ENCODE measurements at places on chromosomes 7 and 10.

DNA sequence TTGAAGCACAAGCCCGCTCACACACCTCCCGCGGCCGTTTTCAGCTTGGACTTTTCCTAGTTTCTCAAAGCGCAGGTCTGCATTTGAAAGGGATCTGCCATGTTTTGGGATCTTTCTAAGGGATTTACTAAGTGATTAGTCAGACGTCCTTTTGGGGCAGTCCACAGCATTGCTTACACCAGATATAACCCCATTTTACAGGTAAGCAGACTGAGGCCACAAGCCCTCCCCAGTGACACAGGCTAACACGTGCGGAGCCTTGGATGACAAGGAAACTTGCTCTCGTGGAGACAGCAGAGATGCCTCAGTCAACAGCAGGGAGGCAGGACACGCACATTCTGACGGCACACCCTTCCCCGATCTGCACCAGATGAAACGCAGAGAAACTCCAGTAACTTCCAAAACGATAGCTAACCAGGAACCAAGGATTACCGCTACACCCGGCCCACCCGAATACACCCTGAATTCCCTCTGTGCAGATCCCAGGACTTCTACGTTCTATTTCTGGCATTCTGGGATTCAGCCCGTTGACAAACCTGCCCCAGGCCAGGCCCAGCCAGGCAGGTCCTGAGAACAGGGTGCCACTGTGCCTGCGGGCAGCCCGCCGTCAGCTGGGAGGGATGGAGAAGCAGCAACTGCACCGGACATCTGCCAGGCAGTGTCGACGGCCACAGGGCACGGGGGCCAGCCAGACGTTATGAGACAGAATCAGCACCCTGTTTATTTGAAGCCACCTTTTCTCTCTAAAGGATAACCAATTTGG, 27.9 kb downstream of the FOXL3 start:
- DNase-seq, result no peak

DNA sequence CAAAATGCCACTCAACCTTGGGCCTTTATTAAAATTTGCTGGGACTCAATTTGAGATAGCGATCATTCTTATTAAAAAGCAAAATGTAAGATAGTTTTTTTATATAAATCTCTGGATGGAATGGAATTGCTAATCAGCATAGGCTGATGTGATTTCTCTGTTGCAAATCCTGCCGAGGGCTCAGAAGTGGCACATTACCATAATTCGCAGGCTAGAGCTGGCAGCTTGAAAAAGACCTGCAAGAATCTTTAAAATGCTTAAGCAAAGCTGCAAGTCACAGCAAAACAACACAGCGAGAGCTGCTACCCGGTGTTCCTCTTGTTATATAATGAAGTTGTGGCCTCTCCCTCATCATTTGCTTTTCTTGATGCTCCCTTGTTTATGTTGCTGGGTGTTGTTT, 448.1 kb downstream of the GATA3 start:
- DNase-seq, result no peak

DNA sequence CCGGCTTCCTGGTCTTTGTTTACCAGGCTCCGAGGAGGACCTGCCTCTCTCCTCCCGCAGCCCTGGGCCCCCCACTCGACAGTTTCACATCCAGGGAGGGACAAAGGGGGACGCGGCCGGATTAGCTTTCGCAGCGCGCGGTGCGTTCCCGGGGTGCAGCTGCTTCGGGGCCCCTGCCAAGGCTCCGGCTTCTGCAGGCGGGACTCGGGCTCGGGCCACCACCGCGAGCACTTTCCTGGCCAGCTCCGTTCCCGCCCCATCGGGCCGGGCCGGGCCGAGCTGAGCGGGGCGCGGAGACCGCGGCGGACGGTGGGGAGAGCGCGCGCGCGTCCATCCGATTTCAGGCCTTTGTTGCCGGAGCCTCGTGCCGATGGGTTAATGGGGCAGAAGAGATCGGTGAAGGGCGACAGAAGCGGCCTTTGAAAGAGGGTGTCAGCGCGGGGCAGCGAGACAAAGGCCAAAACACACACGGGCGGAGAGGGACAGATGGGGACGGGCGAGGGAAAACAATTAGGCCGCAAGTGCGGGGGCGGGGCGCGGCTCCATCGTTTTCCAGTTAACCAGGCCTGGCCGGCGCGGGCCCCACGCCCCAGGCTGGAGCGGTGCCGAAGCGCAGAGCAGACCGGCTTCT, 8.5 kb upstream of the UNCX start:
- no peak for DNase-seq

DNA sequence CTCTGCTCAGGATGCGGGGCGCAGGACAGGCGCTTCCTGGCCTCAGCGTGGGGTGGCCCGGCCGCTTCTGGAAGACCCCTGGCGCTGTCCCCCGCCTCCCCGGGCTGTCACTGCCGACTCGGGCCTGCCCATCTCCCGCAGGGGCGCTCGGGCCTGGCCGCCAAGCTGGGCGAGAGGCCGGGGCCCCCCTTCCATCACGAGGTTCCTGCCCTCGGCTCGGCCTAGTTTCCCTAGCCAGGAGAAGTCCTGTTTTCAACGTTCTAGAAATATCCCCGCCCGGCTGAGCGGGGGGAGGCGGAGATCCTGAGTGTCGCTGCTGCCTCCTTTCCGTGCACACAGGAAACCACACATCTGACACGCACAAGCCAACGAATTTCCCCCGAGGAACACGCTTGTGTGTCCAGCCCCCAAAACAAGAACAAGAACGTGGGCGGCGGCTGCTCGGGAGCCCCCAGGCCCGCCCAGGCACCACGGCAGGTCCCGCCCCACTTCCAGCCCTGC, 33.7 kb downstream of the AP5Z1 start:
- peak; percentile 38 for DNase-seq

GRCh38 chr10:5965266-5965665, 12.1 kb downstream of the IL15RA start:
- no peak for DNase-seq

- no peak for DNase-seq
Observed at GRCh38 chr7:25402532-25402931, 174.2 kb upstream of the NPVF start.

DNA sequence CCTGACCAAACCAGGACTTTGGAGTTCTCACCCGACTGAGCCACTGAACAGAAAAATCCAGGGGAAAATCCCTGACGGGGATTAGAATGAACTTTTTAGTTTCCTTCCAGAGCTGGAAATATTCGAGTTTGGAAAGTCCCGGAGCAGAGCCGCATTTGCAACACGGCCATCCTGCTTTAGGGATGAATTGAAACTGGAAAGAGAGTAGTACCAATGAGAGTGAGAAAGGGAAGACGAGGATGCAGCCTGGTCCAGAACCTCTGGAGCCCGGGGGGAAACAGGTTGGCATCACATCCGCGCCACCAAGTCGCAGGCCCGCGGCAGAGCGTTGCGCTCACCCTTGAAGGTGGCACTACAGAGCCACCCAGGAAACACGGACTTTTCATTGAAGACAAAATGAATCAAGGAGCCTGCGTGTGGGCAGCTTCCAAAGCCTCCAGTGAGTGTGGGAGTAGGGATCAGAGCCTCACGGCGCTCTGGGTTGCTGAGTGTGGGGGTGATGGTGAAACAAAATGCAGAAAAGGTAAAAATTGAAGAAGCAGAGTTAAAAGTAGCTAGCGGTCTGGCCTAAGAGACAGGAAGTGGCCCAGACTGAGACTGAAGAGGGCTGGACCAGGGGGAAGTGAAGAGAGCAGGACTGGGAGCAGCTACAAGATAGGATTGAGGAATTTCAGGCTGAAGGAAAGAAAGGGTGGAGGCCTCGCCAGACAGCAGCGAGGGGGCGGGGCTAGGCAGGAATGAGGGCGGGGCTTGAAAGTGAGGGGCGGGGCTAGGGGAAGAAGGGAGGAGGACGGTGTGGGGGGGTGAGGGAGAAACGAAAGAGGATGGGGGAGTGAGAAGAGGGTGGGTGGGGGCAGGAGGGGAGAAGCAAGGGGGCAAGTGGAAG, 1.8 kb downstream of the SMURF1 start:
- peak; percentile 62 for DNase-seq

- DNase-seq, result no peak
Observed at GRCh38 chr7:94472608-94473007, 37.0 kb upstream of the CASD1 start.

DNA sequence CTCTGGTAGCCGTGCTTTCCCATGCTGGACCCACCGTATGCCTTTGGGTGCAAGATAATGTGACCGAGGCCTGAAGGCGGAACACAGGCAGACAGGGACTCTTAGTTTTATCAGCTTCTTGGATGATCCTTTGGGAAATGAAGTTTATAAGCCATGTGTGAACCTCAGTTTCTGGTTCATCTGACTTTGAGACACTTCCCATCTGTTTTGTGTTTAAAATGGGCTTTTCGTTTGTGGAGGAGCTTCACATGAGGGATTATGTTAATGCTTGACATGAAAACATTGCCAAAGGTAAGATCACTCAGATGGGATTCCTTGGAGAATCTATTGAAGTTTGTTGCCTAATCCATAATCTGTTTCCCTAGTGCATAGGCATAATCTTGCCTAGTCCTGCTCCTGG, 249.8 kb upstream of the LYZL1 start:
- no peak for DNase-seq

GRCh38 chr10:77925795-77926565, 575 bp downstream of the DLG5 start:
- DNase-seq, result no peak

DNA sequence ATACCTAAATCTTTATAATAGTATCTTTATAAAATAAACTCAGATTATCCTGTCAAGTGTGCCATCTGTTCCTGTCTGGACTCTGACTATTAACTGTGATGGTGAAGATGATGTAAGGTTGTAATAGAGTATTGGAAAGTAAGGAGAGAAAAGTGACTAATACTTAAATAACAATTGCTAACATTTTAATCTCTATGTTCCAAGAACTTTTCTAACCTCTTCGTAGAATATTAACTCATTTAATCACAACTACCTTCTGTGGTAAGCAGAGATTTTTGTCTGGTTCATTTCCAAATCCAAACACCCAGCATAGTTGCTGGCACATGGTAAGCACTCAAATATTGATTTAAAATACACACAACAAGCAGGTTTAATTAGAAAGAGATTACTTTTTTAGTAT, 2.5 kb downstream of the TNPO3 start:
- no peak for DNase-seq

DNA sequence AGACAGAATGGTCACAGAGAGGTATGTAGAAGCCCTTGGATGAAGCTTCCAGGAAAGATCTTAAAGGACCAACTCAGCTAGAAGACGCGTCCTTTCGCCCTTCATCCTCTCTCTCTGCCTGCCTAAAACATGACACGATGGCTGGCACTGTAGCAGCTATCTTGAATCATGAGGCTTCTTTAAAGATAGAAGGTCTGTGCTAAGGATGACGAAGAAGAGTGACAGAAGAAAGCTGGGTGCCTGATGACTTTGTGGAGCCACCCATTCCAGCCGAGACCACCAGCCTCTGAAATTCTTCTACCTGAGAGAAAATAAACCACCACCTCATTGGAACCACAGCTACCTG, 25.5 kb downstream of the WDR86 start:
- DNase-seq, result no peak

Measured in CD8-positive, alpha-beta T cell (primary cell).